ENCODE measurements at places on chromosomes 2 and 18.

DNA sequence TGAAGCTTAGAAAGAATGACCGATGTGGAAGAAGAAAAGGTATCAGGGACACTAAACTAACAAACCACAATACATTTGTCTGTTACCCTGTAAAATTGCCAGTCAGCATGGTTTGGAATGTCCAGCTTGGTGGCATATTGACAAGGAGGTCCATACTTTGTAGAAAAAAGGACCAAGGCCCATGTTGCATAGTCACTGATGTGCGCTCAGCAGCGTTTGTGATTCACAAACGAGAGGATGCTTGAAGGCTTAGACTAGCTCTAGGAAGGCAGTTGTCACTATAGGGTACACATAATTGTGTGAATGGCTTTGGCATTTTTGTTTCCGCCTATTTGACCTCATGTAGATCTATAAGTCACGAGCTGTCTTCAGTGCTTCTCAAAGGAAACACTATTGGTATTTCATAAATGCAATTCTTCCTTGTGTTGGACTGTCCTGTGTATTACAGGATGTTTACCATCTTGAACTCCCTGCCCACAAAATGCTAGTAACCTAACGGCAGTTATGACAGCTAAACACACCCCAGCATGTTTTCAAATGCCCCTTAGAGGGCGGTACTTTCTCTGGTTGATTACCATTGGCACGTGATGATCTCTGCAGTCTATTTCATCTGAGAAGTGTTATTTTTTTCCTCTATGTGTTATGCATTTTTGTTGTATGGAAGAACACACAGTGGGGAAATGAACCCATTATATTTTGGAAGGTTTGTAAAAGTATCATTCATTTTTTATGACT is 304.2 kb downstream of the CYRIA start:
- DNase-seq, result no peak

- no peak for DNase-seq
Measured at GRCh38 chr2:128313931-128314347, 4.7 kb downstream of the HS6ST1 start.

GRCh38 chr2:65846989-65847678 is 414.7 kb upstream of the SPRED2 start:
- DNase-seq, result no peak

DNA sequence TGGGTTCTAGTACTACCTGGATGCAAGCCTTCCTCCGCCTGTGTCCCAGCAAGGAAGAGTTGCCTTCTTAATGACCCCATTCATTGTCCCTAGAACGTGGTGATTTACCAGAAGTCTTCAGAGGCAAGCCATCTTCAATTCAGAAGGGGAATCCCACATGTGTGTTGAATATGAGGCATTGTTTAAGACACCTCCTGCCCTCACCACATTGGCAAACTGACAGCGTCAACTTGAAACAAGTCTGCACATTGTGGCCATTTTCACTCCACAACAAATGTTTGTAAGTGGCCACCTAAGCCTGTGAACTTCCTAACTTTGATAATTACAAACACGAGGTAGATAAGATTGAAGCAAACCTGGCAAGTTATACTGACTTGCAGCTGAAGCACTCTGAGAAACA is 83.7 kb downstream of the TCF7L1 start:
- no peak for DNase-seq

DNA sequence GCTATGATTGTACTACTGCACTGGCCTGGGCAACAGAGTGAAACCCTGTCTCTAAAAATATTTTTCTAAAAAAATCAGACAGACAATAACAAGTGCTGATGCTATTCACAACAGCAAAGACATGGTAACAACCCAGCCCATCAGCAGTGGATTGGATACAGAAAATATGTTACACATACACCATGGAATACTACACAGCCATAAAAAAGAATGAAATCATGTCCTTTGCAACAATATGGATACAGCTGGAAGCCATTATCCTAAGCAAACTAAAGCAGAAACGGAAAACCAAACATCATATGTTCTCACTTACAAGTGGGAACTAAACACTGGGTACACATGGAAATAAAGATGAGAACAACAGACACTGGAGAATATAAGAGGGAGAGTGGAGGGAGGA is 19.9 kb downstream of the FAM161A start:
- DNase-seq, result no peak

- no peak for DNase-seq
Measured at GRCh38 chr2:172730411-172730810, 5.2 kb upstream of the RAPGEF4 start.

DNA sequence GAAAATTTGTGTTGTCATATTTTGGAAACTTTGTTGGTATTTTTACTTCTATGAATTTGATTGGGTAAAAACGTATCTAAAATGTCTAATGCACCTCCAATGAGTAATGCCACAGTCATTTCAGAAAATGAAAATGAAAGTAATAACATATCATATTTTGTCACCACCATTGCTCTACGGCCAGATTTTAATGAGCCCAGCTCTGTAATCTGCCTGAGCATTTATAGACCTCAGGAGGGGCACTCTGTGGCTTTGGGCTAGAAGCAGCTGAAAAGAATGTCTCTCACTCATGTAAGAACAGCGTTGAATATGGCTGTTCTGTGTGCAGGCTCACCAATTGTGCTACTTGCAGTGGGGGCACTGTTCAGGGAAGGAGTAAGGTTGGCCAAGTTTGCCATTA is 32.7 kb upstream of the ABCA12 start:
- no peak for DNase-seq

GRCh38 chr2:192070099-192070498 is 124.6 kb downstream of the TMEFF2 start:
- DNase-seq, result no peak

DNA sequence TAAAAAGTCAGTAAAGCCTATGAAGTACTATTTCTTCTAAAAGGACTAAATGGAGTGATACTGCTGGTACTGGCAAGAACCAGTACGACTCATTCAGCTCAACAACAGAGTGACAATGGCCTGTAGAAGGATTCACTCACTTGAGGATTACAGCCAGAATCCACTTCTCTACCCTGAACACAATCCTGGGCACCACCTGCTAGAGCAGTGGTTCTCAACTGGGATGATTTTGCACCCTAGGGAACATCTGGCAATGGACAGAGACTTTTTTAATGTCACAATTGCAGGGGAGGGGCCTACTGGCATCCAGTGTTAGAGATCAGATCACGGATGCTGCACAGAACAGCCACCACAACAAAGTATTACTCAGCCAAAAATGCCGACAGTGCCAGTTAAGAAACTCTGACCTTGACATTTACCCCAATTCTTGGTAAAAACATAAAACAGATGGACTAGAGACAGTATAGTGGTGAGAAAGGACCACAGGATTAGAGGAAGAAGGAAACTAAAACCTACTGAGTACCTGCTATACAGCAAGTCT is 5.0 kb downstream of the SPIRE1 start:
- no peak for DNase-seq

GRCh38 chr2:186544255-186544675 is 45.6 kb upstream of the ITGAV start:
- no peak for DNase-seq

DNA sequence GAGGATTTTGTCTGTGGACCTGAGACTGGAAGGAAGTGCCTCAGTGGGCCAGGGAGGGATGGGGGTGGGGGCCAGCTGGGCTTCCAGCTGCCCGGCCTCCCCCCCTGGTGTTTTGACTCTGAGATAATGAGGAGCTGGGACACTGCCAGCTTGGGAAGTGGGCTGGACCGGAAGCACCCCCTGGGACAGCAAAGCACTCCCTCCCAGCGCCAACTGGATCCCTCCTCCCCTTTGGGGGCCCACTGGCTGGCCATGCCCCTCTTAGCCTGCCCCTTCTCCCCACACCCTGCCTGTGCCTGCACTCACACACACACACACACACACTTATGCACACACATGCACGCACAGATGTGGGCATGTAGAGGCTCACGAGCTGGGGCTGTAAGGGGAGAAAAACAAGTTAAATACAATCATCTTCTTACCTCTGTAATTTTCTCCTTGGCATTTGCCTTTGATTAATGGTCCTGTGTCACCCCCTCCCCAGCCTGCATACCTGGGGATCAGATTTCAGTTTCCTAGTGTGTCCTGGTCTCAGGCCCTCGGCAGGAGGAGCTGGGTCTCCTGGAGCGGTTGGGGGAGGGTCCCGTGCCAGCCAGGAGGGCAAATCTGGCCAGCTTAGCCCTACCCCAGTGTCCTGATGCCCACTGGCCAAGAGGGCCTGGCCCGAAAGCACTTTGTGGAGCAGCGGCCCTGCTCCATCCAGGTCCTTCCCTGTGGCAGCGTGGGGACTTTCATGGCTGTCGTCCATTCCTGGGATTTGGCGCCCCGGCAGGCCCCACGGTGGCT is 3.6 kb downstream of the ITM2C start:
- no peak for DNase-seq

GRCh38 chr18:9910661-9911060 is 3.2 kb upstream of the VAPA start:
- no peak for DNase-seq

DNA sequence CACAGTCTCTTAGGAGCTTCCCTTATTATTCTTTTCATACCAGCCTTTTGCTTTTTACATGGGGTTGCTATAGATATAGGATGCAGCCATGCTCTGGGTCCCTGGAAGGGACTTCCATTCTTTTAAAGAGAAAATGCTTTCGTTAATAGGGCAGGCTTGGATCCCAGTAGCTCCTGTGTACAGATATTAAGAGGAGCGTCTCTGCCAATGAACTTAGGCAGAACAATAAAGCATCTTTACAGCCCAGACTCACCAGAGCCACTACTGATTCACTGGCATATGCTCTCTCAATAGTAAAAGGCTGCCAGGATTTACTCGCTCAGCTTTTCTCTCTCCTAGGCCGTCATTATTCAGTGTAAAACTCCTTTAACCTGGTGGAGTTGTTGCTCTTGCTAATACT is 1385.4 kb upstream of the PIK3C3 start:
- no peak for DNase-seq

GRCh38 chr18:61556862-61557261 is 223.6 kb downstream of the CDH20 start:
- no peak for DNase-seq

DNA sequence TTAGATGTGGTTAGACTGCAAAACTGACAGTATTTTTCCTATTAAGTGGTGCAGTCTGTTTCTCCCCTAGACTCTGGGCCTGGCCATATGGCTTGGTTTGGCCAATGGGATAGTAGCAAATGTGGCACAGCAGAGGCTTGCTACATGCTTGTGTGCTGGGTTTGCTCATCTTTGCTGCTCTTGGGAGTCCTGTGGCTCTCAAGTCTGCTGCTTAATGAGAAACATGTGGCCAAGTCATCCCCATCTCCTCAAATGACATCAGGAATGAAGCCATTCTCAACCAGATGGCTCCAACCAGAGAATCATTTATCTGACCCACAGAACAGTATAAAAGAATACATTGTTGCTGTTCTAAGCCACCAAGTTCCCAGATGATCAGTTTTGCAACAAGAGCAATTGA is 57.1 kb upstream of the PAX3 start:
- DNase-seq, result no peak

GRCh38 chr18:44740000-44740399 is 59.3 kb downstream of the SETBP1 start:
- DNase-seq, result no peak

GRCh38 chr2:189504238-189504637 is 63.0 kb downstream of the WDR75 start:
- DNase-seq, result no peak

Data from stimulated activated CD4-positive, alpha-beta T cell treated with anti-CD3 and anti-CD28 coated beads, TNF-alpha, amount 100 ng/mL, for 24 hours (primary cell).